ENCODE measurements at places on chromosomes 2 and 18.

- DNase-seq: peak; percentile 4
Observed at GRCh38 chr2:172753610-172754009, 18.0 kb downstream of the RAPGEF4 start.

DNA sequence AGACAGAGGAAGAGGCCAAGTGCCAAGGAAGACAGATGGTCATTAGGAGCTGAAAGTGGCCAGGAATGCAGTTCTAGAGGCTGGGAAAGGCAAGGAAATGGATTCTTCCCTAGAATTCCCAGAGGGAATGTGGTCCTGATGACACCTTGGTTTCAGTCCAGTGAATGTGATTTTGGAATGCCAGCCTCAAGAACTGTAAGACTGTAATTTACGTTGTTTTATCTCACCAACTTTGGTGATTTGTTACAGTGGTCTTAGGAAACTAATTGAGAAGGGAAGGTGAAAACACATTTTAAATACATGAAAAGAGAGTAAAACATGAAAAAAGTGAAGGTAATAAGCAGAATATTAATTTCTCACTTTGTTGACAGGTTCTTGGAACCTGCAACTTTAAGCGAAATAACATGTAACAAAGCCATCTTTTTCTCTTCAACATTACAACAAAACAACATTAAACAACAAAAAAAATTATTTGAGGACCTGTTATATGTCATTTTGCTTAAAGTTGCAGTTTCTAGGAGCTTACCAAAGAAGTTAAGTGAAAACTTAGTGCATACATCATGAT, 370.2 kb downstream of the METTL4 start:
- DNase-seq: no peak

DNA sequence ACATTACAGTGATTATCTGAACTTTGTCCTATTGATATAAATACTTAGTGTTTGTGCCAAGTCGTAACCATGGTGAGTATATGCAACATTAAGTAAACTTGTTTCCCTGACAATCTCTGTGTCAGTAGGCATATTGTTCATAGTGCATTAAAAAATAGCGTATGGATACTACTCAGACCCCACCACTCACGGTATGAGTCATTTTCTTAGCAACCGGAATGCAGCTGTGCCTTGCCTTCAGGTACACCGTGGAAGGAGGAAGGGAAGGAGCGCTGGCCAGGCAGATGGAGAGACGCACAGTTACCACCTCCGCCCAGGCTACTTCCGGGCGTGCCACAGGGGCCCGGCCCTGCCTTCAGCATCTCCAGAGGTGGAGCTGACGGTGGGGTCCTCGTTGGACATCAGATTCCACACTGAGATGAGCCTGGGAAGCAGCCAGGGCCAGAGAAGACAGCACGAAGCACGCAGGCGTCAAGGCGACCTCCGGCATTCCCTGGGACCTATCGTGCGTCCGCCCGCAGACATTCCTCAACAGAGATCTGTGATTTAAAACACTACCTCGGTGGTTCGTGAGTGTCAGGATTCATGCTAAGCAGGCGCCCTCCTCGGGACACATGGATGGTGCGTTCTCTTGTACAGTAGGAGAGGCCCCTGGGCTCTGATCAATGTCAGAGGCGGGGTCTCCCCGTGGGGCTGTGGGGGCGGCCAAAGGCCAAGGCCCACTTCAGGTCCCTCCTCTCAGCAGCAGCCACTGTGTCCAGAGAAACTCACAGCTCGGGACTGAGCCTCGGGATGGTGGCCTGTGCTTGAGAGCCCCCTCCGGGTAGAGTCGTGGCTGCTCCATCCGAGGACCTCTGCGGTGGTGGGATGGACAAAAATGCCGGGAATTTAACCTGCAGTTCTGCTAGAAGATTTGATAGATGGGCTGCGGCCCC, 82.2 kb upstream of the HDAC4 start:
- DNase-seq: no peak

GRCh38 chr18:9861933-9862332, 23.8 kb upstream of the TXNDC2 start:
- no peak for DNase-seq

GRCh38 chr2:160245614-160246155, 45.6 kb upstream of the ITGB6 start:
- DNase-seq: no peak

DNA sequence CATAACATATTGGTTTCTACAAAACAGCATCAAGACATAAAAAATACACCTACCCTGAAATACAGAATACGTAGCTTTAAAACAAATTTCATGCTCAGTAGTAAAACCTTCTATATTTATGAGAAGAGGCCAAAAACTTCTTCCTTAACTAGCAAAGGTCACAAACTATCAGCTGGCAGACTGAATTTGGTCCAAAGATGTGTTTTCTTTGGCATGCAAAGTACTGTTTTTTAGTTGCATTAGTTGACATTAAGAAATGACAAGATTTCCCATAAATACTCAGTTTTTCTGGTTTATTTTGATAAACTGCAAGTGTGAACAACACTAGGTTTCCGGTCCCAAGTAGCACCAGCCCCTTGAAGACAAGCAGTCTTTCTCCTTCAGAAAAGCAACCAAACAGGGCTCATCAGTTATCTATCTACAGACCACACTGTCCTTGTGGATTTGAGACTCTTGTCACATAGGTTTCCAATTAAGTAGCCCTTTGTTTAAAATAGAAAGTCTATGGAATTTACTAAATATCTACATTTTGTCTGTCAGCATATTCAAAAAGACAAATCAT, 35.6 kb downstream of the SLC25A12 start:
- no peak for DNase-seq

All from GM06990 (cell line).